Muscle of leg (tissue), 16 donors: ENCODE measurements at places on chromosomes 2 and 18. TPM values are rescaled to one million over a fixed set of nuclear protein-coding genes. Genes with fewer than 3 reads are reported as not detected.
A peak's percentile ranks its signal among the peaks of the same experiment; 100 is the strongest.

GRCh38 chr2:56088411-56088810, 95.4 kb upstream of the CCDC85A start:
- H3K36me3 ChIP-seq: no peaks in the 10 kb centered on the region
- no peak overlapping the region for H3K27ac ChIP-seq
- H3K27me3 ChIP-seq: no peaks in the 10 kb centered on the region
- DNase-seq: no peak

ABCG8 gene
- not detected for total RNA-seq

GRCh38 chr2:14700753-14701152, 68.2 kb downstream of the LRATD1 start:
- H3K4me3 ChIP-seq: no peak overlapping the region
- no peak overlapping the region for H3K27ac ChIP-seq
- no peaks in the 10 kb centered on the region for H3K27me3 ChIP-seq
- no peaks in the 10 kb centered on the region for H3K36me3 ChIP-seq
- no peaks in the 10 kb centered on the region for H3K4me1 ChIP-seq

DNA sequence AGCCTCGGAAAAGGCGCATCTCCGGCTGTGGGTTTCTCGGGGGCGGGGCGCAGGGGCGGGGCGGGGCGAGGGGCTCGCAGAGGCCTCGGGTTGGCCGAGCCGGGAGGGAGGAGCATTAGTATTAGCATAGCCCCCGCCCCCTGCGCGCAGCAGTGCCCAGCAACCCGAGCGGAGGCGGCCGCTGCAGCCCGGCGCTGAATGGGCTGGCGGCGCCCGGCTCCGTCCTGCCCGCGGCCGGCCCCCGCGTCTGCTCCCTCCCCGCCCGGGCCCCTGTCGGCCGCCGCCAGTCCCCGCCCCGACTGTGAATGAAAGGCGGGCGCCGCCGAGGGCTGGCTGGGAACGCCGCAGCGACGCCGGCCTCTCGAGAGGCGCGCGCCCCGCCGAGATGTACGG, at the start of gene EFR3B:
EFR3B (plus strand) TSS at position 149 of the 393 bp plus-strand sequence; CDS start at position 386, 237 bp downstream.
- peaks cover 14% of the 10 kb centered on the region for H3K27me3 ChIP-seq
- peak within 1 kb of the TSS; percentile 77 for H3K4me3 ChIP-seq
- peak; percentile 98 for DNase-seq
- peaks cover 19% of the 10 kb centered on the region for H3K4me1 ChIP-seq
- no peaks in the 10 kb centered on the region for H3K36me3 ChIP-seq
- H3K27ac ChIP-seq: peak within 1 kb of the TSS; percentile 69

GRCh38 chr2:32011485-32011960, 715 bp upstream of the MEMO1 start:
- DNase-seq: peak; percentile 21
- H3K4me1 ChIP-seq: peaks cover 6% of the 10 kb centered on the region
- peak overlapping the region; percentile 57 for H3K4me3 ChIP-seq
- peaks cover 10% of the 10 kb centered on the region for H3K36me3 ChIP-seq

DNA sequence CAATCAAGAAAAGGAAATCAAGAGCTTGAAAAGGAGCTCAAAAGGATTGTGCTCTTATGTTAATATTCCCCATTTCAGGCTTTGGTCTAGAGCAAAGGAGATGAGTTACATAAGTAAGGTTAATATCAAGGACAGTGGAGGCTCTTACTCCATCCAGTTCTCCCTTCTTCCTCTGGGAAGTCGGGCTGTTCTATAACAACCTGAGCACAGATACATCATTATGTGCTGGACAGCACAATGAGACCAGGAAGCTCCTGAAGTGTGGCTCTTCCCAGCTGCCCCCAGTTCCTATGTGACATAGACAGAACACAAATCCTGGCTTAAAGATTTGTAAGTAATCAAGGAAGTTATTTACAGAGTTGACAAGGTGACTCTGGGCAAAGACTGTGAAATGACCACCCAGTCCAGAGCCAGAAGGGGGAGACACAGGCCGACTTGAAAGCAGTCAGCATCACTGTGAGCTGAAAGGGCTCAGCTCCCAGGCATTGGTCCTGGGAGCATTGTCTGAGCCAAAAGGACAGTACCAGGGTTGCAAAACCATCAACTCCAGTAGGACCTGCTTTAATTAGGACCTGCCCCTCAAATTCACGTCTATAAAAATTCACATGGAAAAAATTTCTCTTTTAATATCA, 917.6 kb upstream of the ACVR2A start:
- H3K27ac ChIP-seq: no peak overlapping the region
- H3K36me3 ChIP-seq: no peaks in the 10 kb centered on the region
- DNase-seq: peak; percentile 67
- H3K4me3 ChIP-seq: no peak overlapping the region
- H3K4me1 ChIP-seq: no peaks in the 10 kb centered on the region

ASIC4 gene
- total RNA-seq: 0.44 TPM

- H3K27ac ChIP-seq: peak overlapping the region; percentile 45
- H3K4me1 ChIP-seq: peaks cover 13% of the 10 kb centered on the region
- H3K36me3 ChIP-seq: peaks cover 10% of the 10 kb centered on the region
- peak; percentile 76 for DNase-seq
Measured at GRCh38 chr2:200338692-200339091, 32.2 kb downstream of the SPATS2L start.
